ENCODE measurements at places on chromosomes 1 and 21.
A peak's percentile ranks its signal among the peaks of the same experiment; 100 is the strongest.

GRCh38 chr1:114750780-114751179, 7.0 kb downstream of the CSDE1 start:
- DNase-seq = no peak

- DNase-seq = no peak
Observed at GRCh38 chr21:42223826-42224575, 5.1 kb downstream of the ABCG1 start.

- no peak for DNase-seq
Observed at GRCh38 chr1:168312718-168313604, 32.3 kb downstream of the TBX19 start.

- no peak for DNase-seq
Observed at GRCh38 chr1:33390542-33390941, 40.4 kb downstream of the PHC2 start.

DNA sequence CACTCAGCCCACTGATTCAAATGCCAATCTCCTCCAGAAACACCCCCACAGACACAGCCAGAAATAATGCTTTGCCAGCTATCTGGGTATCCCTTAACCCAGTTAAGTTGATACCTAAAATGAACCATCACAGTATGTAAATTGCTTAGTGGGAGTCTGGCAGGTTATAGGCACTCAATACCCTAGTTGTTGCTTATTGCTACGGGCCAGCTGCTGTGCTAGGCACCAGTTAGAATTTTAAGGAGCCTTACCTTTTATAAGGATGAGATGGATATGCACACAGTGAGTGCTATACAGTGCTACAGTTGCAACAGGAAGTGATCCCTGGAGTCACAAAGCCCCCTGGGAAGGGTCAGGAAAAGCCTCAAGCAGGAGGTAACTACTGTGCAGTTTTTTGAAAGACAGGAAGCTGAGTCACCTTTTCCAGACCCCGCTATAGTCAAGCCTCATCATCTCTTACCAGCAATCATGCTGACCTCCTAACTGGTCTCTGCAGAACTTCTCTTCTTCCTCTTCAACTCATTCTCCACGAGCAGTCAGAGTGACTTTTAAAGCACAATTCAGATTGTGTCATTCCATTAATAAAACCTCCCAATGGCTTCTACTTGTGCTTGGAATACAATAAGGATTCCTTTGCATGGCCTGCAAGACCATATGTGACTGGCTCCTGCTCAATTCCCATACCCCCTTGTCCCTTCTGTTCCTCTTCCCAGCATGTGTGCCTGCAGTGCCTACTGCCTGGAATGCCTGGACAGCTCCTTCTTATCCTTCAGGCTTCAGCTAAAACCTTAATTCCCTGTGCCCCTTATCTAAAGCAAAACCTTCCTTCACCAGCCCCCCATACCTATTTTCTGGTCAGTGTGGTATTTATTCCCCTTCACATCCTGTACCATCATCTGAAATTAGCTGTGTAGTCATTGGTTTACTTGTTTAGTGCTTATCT, 10.4 kb upstream of the TLR5 start:
- DNase-seq = no peak

DNA sequence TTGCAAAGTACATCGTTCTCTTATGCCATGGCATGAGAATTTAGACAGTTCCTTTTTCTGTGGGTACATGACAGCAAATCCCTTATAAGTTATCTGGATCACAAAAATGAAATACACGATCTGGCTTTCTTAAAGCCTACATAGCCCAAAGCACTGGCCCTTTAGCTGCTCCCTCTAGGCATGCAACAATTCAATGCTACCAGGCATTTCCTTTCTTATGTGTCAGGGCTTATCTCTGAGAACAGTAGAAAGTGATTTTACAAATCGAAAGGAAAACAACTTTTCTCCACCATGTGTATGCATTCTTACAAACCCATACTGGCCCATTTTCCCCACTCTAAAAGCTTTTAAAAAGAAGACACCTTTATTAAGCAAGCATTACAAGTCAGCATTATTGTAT, 139.7 kb downstream of the GRIK1 start:
- no peak for DNase-seq

DNA sequence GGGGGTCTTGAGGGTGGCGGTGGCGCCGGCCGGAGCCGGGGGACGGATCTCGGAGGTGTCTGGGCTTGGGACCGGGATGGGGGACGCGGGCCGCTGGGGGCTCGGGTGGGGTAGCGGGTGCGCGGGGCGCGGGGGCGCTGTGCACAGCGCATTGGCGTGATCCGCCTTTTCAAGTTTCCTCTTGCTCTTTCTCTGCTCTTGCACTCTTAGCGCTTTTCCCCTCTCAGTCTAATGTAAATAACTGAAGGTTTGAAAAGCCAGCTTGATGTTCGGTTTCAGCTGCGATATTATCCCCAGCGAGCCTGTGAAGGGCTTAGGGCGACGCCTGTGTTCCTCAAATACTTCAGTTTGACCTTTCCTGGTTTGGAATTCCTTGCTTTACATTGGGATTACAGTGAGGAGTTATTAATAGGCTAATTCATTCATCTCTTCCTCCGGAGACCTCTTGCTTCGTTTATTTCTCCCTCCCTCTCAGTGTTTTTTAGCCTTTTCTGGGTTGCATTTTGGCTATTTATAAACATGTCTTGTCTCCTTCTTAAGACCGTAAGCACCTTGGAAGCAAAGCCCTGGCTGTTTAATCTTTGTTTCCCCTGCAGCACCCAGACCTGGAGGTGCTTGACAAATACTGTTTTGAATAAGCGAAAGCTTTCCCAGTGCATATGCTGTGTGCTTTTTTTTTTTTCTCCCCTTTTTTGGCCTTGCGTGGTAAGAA, 693 bp downstream of the RAB4A start:
- peak; percentile 41 for DNase-seq

- no peak for DNase-seq
Observed at GRCh38 chr21:44526096-44526997, 13.6 kb downstream of the KRTAP10-1 start.

- no peak for DNase-seq
Observed at GRCh38 chr1:1630191-1630964, 1.6 kb upstream of the MMP23B start.

DNA sequence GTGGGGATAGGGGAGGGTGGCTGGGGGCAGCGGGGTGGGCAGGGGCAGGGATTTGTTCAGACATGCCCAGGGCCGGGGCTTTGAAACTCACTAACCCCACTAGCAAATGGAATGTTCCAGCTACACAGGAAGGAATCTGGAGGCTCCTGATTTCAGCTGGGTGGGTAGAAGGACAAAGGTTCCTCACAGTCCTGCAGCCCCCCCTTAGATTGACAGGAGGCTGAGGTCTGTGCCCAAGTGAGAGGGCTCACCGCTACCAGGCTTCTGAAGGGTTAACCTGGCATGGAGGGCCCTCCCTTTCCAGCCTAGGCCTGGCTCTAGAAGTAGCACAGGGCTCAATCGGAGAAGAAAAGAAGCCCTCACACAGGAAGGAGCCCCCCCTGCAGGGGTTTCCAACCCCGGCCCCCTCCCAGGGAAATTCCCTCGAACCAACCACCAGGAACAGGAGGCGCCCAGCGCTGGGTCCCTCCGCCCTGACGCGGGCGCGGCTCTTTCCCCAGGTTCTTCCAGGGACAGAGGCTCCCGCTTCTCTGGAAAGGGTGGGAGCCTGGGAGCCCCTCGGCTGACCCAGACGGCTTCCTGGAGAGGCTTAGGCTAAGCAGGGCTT, 3.3 kb downstream of the EPHA2 start:
- peak; percentile 51 for DNase-seq

DNA sequence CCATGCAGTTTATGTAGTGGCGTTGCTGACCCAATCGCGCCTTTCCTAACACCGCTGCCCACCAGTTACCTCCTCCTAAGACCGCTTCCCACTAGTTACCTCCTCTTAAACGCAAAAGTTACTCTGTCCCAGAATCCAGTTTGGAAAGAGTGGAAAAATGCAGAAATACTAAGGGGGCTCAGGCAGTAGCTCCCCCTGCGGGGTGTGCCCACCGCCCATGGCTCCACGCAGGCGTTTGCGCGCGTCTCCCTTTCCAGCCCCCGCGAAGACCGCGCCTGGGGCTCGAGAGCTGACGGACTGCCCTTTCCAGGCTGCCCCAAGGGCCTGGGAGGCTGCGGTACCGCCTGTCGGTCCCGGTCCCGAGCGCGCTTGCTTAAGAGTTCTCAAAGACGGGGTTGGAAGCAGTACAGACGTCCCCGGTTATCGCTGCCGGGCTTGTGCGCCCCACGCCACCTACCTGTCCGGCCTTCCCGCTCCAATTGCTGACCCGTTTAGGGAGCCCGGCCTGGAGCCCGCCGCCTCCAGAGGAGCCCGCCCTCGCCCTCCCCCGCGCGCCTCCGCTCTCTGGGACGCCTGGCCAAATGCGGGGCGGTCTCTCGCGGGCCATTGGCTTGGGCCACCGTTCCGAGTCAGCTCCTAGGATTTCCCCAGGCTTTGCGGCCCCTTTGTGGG, 414.1 kb upstream of the ESRRG start:
- no peak for DNase-seq

DNA sequence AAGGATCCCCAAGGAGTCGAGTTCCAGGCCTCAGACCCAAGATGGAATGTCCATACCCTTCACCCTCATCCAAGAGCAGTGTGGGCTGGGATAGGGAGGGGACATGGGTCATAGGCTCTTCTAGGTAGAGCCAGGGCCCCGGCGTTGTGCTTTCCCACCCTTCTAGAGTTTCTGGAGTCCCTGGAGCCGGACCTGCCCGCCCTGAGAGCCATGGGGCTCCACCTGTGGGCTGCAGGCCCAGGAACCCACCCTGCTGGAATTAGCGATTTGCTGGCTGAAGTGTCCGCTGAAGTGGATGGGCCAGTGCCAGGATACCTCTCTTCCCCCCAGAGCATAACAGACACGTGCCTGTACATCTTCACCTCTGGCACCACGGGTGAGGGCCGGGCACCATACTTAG, 1.1 kb downstream of the SLC27A3 start:
- DNase-seq = no peak

- DNase-seq = no peak
Observed at GRCh38 chr1:56441601-56442000, 137.8 kb downstream of the PLPP3 start.

DNA sequence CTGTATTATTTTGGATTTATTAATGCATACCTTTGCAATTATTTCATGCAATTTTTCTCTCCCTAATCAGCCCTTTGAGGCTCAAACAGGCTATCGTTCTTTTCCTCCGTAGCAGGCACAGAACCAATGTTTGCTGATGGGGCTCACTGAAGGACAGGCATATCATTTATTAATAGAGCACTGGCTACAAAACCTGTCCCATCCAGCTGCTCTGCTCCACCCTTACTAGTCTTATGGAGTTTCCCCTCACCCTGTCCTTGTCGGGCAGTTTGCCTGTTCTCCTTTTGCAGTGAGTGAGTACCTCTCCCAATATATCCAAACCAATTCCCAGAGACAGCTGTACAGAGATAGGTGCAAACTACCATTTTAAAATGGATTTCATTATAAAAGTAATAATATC, 16.6 kb upstream of the FCAMR start:
- no peak for DNase-seq

GRCh38 chr1:103129796-103130195, 21.5 kb upstream of the COL11A1 start:
- no peak for DNase-seq

GRCh38 chr1:210949039-210949438, 184.9 kb downstream of the KCNH1 start:
- DNase-seq = no peak

DNA sequence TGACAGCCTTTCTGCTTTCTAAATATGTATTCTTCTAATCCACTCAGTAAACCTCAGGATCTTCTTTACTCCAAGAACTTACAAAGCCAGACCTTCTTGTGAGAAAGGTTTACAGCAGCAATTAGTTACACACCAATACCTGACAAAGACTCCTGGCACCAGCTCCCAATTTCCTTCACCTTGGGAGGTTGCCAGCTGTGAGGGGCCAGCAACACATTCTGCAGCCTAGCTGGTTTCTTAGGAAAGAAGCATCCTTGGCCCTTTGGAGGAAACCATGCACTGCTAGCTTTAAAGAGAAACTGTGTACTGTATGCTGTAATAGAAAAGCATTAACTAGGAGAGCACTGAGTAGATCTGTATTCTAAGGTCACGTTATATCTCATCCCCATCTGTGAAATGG, 10.8 kb downstream of the FYB2 start:
- no peak for DNase-seq

- no peak for DNase-seq
Observed at GRCh38 chr1:43059640-43060574, 101.2 kb upstream of the SLC2A1 start.

GRCh38 chr1:29525941-29526340, 289.6 kb downstream of the PTPRU start:
- no peak for DNase-seq

- DNase-seq = peak; percentile 12
Observed at GRCh38 chr1:168687816-168688215, 41.2 kb downstream of the DPT start.

DNA sequence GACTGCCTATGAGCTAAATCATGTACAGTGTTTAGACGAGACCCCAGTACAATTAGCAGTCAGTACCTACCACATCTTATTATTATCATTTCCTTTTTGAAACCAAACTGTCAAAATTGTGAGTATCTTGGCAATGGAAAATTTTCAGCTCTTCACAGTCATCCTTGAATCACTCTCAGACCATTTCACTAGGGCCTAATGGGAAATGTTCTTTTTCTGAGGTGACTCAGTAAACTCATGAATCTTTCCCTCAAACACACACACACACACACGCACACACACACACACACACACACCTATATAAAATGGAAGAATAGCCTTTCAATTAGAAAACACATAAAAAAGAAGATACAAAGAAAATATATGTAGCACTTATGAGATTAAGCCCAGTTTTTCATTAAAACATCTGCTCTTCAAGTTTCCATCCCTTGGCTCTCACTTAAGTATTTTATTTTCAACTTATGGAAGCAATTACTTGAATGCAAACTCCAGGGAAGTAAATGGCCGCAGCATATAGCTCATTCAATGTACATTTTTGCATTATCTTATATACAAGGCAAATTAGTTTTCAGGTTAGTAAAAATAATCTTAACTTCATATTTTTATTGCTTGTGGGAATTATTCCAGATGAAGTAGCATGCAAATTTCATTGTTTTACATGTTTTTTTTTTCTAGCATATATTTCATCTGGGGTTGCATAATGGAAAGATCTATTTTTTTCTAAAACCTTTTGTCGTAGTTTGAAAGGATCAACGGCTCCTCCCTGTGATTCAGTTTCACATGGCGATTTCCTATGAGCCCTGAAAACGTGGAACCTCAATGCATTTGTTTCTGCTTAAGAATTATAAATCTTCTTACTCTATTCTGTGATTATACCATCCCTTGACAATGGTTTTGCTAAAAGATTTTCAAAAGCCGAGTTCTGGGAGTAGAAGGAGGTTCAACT, 46.3 kb upstream of the TMPRSS15 start:
- DNase-seq = no peak

DNA sequence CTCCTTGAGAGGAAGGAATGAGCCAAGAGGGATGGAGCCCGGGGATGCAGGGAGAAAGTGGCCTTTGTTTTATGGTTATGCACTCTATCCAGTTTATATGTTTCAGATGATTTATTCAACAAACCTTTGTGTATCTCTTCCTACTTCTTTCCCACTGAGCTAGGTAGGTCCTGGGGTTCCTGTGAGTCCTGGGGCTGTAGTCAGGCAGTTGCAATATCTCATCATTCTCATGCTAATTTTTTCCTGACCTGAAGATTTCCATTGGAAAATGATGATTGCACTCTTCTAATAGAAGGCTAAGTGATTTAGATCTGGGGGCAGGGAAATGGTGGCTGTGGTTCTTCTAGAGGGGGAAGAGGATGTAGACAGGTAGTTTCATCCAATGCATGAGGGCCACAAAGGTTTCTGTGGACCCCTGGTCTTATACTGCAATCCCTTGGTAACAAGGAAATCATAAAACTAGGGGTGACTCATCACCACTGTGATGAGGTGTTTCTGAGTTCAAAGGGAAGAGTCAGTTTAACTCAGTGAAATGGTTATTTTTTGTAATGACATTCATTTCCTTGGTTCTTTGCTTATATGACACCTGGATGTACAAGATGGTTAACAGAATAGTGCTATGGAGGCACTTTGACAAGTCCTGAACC, 20.2 kb downstream of the B3GALT5 start:
- DNase-seq = peak; percentile 76

Measured in ACHN (cell line).